ENCODE measurements at places on chromosomes 6 and 20.

DNA sequence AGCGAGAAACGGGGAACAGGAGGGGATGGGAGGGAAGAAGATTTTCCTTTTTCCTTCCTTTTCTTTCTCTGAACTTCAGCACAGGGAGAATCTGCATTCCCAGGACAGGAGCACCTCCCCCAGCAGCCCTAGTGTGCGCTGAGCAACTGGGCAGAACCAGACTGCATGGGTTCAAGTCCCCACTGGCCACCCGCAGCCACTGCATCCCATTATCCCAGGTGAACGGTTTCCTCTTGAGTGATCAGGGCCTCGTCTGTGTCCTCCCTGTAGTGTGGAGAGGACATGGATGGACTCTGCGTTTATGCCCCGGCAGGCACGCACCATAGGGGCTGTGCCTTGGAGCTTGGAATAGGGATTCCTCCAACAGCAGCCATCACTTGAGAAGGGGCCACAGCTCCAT is 53.0 kb downstream of the ANKRD60 start:
- DNase-seq = no peak

DNA sequence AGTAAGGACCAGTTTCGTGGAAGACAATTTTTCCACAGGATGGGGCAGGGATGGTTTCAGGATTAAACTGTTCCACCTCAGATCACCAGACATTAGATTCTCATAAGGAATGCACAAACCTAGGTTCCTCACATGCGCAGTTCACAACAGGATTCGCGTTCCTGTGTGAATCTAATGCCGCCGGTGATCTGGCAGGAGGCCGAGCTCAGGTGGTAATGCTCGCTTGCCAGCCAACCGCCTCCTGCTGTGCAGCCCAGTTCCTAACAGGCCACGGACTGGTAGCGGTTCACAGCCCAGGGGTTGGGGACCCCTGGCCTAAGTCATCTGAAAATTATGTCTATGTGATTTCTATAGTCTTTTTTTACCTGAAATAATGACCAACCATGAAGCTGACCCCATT is 217.5 kb downstream of the TMEM200A start:
- DNase-seq = no peak

GRCh38 chr6:124812067-124812466 is 150.2 kb upstream of the RNF217 start:
- DNase-seq = no peak

DNA sequence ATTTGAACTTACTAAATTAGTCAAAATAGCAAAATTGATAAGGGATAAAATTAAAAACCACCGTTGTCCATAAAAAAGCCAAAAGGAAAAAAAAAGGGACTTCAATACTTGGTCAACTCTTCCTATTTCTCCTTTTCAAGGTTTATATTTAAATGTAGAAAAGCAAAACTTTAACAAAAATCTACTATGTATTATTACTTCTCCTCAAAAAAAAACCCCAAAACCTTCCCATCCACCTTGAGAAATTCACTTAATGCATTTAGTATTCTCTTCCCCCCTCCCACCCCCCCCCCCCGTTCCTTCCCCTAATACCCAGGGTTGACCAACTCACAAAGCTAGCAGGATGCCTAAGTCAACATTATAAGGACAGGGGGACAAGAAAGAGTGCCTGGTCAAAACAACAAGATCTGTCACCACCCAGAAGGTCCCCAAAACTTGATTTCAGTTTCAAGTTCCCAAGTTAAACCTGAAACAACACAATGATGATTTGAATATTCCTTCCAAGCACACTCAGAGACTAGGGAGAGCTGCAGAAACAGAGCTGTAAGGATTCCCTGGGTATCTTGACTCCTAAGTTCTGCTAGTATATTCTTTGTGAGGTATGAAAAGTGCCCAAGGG is 14.6 kb downstream of the GMDS start:
- no peak for DNase-seq
